ENCODE measurements at places on chromosomes 13 and 19.

- peak; percentile 88 for DNase-seq
Observed at GRCh38 chr13:34863360-34864135, 78.5 kb upstream of the NBEA start.

- peak; percentile 80 for DNase-seq
Observed at GRCh38 chr19:15404780-15405211, 14.0 kb downstream of the AKAP8L start.

GRCh38 chr13:96090240-96091101 lies 564 bp downstream of the HS6ST3 start:
- DNase-seq: no peak

DNA sequence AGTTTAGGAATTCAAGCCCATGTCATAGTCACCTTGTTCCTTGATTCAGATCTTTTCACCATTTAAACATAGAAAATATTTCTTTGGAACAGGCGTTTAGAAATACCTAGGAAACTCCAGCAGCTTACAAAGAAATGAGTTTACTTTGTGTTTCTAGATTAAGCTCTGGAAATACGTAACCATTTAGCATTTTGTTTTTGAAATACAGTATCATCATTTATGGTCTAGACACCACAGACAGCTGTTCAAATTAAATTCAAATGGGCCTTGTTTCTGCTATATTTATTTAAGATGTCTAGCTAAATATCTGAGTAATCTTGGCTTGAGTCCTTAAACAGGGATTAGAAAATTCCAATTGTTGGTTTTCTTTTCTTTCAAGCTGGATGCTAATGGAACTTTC lies 228.5 kb downstream of the NDFIP2 start:
- peak; percentile 21 for DNase-seq

Measured in kidney glomerular epithelial cell (primary cell).